ENCODE measurements at places on chromosomes 4 and X.

DNA sequence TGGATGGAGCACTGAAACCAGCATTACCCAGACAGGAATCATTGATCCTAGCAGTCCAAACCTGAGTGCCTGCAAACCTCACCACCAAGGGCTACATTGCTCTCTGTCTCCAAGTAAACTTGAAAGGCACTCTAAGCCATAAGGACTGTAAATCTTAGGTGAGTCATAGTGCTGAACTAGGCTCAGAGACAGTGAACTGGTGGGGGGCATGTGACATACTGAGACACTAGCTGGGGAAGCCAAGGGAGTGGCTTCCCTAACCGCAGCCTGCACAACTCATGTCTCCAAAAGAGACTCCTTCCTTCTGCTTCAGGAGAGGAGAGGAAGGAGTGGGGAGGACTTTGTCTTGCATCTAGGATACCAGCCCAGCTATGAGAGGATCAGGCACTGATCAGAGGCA, 235.5 kb upstream of the ACTRT1 start:
- DNase-seq = no peak

DNA sequence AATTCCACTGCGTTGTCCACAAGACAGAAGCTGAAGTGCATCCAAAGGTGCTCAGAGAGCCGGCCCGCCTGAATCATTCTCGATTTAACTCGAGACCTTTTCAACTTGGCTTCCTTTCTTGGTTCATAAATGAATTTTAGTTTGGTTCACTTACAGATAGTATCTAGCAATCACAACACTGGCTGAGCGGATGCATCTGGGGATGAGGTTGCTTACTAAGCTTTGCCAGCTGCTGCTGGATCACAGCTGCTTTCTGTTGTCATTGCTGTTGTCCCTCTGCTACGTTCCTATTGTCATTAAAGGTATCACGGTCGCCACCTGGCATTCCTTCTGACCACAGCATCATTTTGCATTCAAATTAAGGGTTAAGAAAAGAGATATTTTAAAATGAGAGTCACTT, 115.5 kb downstream of the NFKB1 start:
- DNase-seq = peak; percentile 43

- DNase-seq = no peak
These were observed 263.6 kb upstream of the CTSO start for GRCh38 chr4:156217236-156217635.

- no peak for DNase-seq
These were observed 98.2 kb downstream of the PJA1 start for GRCh38 chrX:69066966-69067525.

DNA sequence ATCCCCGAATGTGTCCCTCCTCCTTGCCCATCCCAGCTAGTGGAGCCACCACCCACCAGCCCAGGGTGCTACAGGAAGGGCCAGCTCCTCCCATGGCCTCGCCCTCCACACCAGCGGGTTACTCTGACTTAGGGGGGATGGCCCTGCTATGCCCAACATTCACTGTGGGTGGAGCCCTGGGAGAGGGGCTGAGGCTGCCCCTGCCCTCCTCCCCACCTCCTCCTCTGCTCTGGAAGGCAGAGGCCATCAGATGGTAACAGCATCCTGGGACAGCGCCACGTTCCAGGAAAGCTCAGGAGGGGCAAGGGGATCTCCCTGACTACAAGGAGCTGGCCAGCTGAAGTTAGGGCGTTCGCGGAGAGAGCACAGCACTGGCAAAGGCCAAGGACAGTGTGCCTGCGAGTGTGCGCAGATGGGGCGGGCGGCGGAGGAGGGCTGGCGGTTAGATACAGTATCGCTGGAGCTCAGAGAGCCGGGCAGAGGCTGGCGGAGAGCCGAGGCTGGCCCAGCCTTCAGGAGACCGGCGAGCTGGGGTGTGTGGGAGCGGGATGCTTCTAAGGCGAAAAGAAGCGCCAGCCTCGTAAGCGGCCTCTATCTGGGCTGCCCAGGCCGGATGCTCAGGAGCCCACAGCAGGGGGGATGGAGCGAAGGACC, 1.5 kb downstream of the JAKMIP1 start:
- DNase-seq = peak; percentile 33

GRCh38 chr4:39464886-39465501, 6.1 kb downstream of the LIAS start:
- no peak for DNase-seq

DNA sequence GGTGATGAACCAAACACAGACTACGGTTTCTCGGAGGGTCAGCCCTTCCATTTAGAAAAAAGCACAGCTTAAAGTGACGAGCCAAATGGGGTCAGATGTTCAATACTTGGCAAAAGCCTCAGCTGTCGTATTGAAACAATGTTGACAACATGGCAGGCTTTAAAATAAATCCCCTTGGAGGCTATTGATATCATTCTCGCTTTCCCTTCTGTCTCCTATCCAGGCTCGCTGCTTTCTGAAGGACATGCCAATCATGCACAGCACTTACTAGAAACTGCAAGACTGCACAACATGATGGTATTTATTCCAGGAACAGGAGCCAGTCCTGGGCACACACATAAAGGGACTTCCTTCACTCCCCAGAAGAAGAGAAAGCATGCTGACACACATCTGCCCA, 137.9 kb downstream of the SLC7A11 start:
- no peak for DNase-seq

DNA sequence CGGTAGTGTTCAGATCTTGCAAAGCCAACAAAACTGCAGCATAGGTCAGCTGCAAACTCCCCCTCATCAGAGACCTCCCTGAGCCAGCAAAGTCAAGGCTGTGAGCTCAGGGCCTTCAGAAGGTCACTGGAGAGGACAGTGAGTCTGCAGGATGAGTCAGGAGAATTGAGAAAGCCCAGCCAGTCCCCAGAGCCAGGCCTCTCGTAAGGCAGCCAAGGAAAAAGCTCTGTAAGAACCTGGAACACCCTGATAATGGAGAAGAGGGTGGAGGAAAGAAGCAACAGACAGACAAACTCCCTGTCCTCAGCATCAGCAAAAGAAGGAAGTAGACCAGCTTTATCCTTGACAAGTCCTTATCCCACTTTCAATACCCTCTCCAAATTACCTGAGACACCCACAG, 33.0 kb downstream of the GRIA3 start:
- DNase-seq = no peak

DNA sequence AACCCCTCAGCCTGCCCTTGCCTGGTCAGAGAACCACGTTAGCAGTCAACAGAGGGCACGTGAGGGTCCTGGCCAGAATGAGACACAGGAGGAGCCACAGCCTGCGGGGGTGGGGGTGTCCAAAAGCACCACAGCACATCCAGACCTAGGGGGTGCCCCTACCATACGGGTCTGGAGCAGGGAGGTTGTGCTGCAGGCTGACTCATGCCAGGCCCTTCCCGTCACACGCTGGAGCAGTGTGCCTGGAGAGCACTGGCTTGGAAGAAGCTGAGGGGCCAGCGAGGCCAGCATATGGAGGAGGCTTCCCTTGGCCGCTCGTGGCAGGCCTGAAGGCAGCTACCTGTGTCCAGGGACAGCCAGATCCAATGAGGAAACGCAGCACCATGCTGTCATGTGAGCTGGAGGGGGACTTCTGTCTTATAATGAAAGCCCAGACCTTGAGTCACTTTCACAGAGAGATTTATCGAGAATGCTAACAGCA, 1.5 kb upstream of the IRAK1 start:
- DNase-seq = peak; percentile 20

- no peak for DNase-seq
These were observed 42.2 kb upstream of the EPGN start for GRCh38 chr4:74266081-74266480.

DNA sequence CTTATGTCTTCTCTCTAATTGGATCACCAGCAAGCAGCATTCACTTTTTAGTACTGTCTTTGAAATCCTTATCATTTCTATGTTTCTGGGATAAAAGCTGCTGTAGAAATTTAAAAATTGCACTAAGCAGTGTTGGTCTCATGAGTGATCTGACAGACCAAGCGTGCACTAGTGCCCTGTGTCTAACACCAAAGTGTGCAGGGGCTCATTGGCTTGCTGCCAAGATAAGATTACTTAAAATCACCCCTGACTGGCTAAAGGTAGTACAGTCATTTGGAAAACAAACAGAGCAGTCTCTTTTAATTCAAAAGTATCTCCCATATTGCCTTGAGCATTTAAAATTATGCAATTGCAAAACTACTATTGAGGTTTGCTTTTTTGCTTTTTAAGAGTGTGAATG, 304.6 kb downstream of the ARAP2 start:
- no peak for DNase-seq

GRCh38 chrX:72349190-72349589, 43.5 kb upstream of the CITED1 start:
- DNase-seq = peak; percentile 37

DNA sequence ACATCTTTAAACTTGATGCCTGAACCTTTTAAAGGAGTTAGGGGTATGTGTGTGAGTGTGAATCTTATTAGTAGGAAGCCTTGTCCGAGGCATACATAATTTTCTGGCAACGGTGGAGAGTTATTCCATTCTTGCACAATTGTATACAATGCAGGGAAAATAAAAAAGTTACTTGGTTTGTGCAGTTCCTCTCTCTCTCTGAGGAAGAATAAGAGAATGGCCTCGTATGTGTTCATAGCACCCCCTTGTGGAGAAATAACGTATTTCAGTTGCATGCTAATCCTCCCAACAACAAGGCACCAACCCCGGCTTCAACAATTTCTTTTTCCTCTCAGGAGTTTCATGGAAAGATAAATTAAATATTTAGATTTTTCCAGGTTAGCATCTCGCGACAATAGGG, 33.7 kb upstream of the FGF13 start:
- no peak for DNase-seq

GRCh38 chr4:180792541-180792940, 1450.7 kb upstream of the TENM3 start:
- no peak for DNase-seq

- no peak for DNase-seq
These were observed 158.2 kb downstream of the PLS3 start for GRCh38 chrX:115719171-115719570.

GRCh38 chrX:140586951-140587350, 82.1 kb upstream of the SOX3 start:
- no peak for DNase-seq

GRCh38 chr4:179695175-179695574, 2252.9 kb upstream of the AGA start:
- no peak for DNase-seq

DNA sequence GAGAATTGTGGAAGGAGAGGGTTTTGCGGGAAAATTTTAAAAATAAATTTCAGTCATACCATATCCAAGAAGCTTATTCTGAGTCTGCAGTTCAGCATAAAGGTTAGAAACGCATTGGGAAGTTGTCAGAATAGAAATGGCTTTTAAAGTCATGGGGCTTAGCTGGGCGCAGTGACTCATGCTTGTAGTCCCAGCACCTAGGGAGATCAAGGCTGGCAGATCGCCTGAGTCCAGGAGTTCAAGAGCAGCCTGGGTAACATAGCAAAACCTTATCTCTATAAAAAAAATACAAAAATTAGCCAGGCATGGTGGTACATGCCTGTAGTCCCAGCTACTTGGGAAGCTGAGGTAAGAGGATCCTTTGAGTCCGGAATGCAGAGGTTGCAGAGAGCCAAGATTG, 3.9 kb upstream of the PLA2G12A start:
- DNase-seq = no peak

DNA sequence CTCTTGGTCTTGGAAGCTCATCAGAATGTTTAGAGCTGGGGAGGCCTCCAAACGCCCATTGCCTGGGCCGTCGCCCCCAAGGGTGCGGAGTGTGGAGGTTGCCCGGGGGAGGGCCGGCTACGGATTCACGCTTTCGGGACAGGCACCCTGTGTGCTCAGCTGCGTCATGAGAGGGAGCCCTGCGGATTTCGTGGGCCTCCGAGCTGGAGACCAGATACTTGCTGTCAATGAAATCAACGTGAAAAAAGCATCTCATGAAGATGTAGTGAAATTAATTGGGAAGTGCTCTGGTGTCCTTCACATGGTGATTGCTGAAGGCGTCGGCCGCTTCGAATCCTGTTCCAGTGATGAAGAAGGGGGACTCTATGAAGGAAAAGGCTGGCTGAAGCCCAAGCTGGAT, 23.3 kb downstream of the RGS12 start:
- no peak for DNase-seq

GRCh38 chrX:14902537-14902936, 29.3 kb downstream of the MOSPD2 start:
- no peak for DNase-seq

GRCh38 chr4:175947117-175947722, 118.4 kb upstream of the WDR17 start:
- no peak for DNase-seq

DNA sequence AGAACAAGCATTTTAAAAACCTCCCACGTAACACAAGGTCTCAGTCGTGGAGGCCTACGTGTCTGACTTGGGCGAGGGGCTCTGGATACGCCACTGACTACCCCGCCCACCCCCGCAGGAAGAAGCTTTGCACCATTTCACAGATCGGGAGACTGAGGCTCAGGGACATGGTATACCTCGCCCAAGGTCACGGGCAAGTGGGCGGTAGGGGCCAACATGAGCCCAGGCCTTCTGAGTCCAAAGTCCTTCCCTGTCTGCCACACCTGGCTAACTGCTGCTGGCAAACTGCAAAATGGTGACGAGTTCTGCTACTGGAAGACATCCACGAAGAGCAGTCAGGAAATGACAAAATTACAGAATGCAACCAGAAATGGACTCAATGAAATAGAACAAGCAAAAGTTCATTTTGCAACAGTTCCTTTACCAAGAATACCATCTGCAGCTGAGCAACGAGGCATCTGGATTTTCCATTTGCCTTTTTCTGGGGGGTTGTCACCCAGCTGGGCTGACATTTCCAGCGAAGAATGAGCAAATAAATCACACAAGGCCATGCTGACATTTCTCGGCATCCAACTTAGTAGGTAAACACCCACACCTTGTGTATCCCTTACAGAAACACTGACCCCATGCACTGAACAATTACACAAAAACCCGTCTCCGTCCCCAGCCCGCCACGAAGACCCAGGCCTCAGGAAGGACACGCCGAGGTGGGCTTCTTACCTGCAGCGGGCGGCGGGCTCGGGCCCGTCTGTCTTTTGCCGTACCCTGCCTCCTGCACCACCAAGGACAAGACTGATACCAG, 70.2 kb upstream of the AFAP1 start:
- no peak for DNase-seq

- no peak for DNase-seq
These were observed 304.7 kb upstream of the FTHL17 start for GRCh38 chrX:31376408-31377022.

- no peak for DNase-seq
These were observed 165.4 kb upstream of the LDB2 start for GRCh38 chr4:17063888-17064287.

GRCh38 chrX:39853417-39854030, 244.2 kb downstream of the BCOR start:
- no peak for DNase-seq

DNA sequence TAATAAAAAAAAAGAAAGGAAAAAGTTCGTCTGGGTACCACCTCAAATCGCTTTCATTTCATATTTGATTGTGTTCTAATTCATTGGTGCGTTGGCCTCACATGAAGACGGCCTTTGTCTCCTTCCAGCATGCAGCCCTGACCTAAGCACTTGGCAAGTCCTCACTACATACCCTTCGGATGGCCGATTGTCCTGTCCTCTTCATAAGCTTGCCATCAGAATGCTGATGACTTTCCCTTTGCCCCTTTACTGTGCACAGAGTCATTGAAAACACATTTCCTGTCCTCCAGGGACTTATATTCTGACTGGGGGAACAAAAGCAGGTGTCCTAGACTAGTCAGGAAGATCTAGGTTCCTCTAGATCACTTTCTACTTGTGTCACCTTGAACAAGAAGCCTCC, 43.0 kb downstream of the RTL5 start:
- no peak for DNase-seq

GRCh38 chr4:62806816-62807215, 1602.4 kb downstream of the TECRL start:
- no peak for DNase-seq

GRCh38 chr4:149766135-149766534, 49.5 kb downstream of the IQCM start:
- DNase-seq = no peak

- no peak for DNase-seq
These were observed 1.1 kb downstream of the BMPR1B start for GRCh38 chr4:94758700-94759399.
